ENCODE measurements at places on chromosomes 2 and 18.

DNA sequence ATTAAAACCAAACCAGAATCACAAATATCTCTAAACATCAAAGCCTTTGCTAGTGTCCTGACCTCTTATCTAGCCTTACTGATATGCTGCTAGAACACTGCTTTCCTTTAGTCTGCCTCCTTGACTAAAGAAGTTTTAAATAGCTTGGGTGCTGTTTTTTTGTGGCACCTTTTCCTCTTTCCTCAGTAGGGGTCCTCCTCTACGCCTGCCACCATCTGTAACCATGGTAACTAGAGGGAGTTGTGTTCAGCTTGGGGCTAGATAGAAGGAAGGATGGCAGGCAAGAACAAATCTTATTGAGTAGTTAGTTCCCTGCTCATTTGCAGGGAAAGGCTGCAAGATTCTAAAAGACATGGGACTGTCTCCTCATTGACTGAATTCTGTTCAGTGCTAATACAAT lies 86.0 kb downstream of the TAF4B start:
- DNase-seq, result no peak

GRCh38 chr2:15753233-15753798 lies 161.6 kb downstream of the DDX1 start:
- no peak for DNase-seq

GRCh38 chr2:155310589-155310988 lies 612.1 kb downstream of the KCNJ3 start:
- DNase-seq, result no peak

GRCh38 chr18:52679354-52679753 lies 339.4 kb downstream of the DCC start:
- no peak for DNase-seq

- DNase-seq, result no peak
Measured at GRCh38 chr2:67082813-67083212, 314.3 kb upstream of the ETAA1 start.

GRCh38 chr2:240423788-240424191 lies 11.7 kb upstream of the GPC1 start:
- no peak for DNase-seq

- DNase-seq, result no peak
Measured at GRCh38 chr18:79511671-79512301, 116.1 kb downstream of the NFATC1 start.

DNA sequence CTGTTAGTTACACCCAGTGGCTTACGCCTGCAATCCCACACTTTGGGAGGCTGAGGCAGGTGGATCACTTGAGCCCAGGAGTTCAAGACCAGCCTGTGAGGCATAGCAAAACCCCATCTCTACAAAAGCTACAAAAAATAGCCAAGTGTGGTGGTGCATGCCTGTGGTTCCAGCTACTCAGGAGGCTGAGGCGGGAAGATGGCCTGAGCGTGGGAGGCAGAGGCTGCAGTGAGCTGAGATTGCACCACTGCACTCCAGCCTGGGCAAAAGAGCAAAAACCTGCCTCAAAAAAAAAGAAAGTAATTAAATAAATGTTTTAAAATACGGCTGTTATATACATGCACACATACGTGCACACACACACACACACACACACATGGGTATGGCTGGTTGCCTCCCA lies 194.8 kb downstream of the HDAC4 start:
- DNase-seq, result no peak

- no peak for DNase-seq
Measured at GRCh38 chr2:97966545-97967215, 29.1 kb downstream of the TMEM131 start.

DNA sequence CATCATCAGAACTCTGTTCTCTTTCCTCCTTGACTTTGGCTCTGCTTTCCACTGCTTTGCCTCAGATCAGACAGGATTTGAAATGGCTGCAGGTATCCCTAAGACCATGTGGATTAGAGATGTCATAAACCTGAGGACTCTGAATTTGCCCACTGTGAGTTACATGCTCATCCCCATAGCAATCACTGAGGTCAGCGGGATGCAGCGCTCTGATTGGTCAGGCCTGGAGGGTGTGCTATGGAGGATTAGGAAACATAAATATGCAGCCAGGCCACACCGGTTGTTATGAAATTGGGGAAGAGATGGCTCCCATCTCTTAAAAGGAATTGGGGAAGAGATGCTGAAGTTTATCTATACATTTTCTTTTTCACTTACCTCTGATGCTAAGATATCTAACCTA lies 73.7 kb upstream of the DNAJC10 start:
- DNase-seq, result no peak

- no peak for DNase-seq
Measured at GRCh38 chr2:16470936-16471490, 194.6 kb downstream of the CYRIA start.

DNA sequence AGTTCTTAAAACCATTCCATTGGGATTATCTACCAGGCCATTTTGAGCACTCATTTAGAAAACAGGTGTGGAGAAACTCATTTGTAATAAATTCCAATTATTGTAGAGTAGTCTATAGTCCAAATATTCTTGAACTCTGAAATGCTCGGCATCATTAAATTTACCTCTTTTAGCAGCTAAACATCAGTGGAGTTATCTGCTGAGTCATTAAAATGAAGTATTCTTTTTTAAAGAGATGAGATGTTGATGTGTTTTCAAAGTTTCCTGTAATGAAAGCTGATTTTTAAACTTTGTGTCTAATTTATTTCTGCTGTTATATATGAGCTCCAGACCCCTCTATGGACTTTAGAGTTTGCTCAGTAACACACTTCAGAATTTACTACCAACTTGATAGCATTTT lies 1635.2 kb downstream of the SUCLG1 start:
- DNase-seq, result no peak

DNA sequence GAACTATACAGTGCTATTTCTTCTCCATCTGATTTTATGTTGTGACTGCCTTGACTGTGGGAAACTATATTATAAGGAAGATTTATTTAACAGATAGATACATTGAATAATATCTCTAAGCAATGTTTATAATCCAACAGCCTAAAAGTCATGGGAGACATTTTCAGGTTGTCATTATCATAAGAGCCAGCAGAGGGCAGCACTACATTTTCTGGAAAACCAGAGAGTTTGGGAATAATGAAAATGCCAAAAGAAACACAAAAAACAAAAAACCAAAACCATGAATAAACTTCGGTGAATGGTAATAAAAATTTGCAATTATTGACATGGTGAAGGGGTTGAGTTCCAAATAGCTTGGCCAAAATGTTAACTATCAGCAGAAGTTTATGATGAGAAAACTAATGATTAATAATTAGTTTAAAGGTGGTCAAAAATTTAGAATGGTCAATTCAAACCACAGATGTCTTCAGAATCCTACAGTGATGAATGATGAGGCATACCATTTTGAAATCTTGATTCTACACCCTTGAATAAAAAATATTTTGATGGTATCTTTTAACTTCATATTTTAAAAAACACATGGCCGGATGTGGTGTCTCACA lies 4.7 kb downstream of the EEF1B2 start:
- DNase-seq, result no peak

- no peak for DNase-seq
Measured at GRCh38 chr18:49698525-49699025, 114.8 kb downstream of the ACAA2 start.

DNA sequence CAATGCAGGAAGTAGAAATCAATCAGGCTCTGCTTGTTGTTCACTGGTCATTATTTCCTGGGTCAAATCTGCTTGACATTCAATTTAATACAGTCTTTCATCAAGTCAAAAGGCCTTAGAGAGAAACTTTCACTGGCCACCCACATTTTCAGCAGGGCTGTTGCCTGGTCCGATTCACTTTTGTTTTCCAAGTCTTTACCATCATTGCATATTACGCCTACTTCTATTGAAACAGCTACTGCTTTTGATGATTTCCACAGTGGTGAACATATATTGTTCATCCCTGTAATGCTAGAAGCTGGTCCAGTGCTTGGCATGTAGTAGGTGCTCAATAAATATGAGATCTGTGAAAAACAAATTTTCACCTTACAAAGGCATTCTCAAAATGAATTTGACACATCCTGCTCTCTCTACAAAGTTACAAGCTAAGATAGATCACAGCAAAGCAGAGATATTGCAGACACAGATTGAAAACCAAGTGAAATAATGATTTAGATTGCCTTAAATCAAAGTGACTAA lies 600.1 kb downstream of the ARHGAP15 start:
- no peak for DNase-seq

DNA sequence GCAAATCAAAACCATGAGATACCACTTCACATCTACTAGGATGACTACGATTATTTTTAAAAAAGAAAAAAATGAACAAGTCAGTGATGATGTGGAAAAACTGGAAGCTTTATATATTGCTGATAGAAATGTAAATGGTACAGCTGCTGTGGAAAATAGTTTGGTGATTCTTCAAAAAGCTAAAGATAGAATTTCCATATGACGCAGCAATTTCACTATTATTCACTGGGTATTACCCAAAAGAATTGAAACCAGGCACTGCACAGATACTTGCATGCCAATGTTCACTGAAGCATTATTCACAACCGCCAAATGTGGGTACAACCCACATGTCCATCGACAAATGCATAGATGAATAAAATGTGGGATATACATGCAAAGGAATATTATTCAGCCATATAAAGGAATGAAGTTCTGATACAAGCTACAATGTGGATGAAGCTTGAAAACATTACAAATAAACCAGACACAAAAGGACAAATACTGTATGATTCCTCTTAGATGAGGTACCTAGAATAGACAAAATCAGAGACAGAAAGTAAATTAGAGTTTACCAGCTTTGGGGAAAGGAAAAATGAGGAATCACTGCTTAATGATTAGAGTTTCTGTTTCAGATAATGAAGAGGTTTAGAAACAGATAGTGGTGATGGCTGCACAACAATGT lies 11.1 kb downstream of the RTTN start:
- no peak for DNase-seq

DNA sequence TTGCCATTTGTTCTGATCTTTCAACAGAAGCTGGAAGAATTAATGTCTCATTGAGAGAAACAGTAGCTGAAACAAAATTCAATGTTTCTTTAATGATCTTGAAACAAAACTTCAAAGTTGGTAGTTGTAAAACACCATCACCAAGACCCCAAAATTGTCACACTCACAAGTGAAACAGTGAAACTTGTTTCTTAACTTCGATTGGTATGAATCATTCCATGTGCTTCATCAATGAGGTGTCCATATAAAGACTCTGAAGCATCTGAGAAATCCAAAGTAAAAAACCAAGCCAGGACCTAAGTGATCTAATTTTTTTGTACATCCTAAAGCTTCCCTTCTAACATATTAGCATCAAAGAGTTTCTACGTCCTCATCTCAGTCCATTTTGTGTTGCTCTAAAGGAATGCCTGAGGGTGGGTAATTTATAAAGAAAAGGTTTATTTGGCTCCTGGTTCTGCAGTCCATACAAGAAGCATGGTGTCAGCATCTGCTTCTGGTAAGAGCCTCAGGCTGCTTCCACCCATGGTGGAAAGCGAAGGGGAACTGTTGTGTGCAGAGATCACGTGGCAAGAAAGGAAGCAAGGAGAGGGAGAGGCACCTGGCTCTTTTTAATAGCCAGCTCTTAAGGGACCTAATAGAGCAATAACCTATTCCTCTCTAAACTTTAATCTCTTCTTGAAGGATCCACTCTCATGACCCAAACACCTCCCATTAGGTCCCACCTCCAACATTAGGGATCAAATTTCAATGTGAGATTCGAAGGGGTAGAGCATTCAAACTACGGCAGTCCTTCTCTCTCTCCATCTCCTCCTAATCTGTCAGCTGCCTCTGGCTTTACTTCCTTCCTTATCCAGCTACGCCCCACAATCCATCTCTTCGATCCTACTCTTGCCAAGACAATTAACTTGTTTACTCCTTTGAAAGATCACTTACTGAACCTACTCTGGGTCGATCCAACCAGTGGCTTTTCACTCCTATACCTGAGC lies 20.7 kb upstream of the TLK1 start:
- DNase-seq, result no peak

DNA sequence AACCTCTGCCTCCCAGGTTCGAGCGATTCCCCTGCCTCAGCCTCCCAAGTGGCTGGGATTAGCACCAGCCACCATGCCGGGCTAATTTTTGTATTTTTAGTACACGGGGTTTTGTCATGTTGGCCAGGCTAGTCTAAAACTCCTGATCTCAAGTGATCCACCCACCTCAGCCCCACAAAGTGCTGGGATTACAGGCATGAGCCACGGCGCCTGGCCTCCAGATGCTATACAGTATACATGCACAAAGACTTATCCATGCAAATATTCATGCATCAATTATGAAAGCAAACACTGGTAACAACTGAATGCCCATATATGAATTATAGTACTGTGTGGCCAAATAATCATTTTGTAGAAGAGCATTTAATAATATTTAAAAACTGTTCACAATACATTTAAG lies 36.0 kb upstream of the SOS1 start:
- no peak for DNase-seq

GRCh38 chr2:178845566-178846457 lies 38.6 kb upstream of the TTN start:
- peak; percentile 36 for DNase-seq

DNA sequence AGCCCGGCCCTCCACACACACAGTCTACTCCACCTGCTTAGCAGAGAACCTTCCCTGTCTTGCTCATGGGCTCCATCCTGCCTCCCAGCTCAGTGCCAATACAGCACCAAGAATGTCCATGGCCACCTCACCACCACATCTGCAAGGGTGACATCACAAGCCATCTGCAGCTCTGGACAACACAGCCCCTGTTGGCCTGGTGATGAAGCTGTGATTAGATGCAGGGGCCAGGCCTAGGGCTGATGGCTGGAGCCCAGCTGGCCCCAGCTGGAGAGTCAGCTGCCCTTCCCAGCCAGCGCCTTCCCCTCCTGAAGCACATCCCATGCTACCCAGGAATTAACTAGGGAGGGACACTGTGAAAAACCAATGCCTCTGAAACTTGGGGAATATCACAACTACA lies 91.1 kb downstream of the TTC32 start:
- DNase-seq, result no peak

DNA sequence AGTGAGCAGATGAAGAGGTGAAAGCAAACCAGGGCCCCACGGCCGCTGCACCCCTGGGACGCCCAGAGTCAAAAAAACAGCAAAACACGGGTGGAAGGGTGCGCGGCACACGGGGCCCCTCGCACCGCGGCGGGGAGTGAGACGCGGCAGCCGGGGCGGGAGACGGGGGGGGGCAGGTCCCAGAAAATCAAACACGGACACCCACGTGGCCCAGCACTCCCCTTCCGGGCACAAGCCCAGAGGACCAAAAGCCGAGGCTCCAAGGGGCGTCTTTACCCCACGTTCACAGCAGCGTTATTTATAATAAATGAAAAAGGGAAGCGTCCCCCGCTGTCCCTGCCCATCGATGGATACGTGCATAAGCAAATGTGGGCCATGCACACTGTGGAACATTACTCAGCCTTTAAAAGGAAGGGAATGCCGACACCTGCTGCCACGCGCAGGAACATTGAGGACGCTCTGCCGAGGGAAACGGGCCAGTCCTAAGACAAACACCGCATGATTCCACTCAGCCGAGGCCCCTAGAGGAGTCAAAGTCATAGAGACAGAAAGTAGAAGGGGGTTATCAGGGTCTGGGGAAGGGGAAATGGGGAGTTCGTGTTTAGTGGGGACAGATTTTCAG lies 677 bp upstream of the COPS9 start:
- no peak for DNase-seq

- DNase-seq, result no peak
Measured at GRCh38 chr2:217960351-217960750, 42.4 kb downstream of the TNS1 start.
